ENCODE measurements at places on chromosomes 7 and 10. TPM values are rescaled to one million over a fixed set of nuclear protein-coding genes. Genes with fewer than 3 reads are reported as not detected.
A peak's percentile ranks its signal among the peaks of the same experiment; 100 is the strongest.

The NAT16 gene
- not detected for total RNA-seq

GRCh38 chr7:117086788-117087187 is 133.5 kb downstream of the ST7 start:
- H3K27me3 ChIP-seq: no peaks in the 10 kb centered on the region
- H3K4me1 ChIP-seq: peaks cover 47% of the 10 kb centered on the region
- no peak overlapping the region for H3K27ac ChIP-seq
- no peak for DNase-seq
- H3K4me3 ChIP-seq: no peak overlapping the region

GRCh38 chr10:95506056-95506737 is 55.0 kb downstream of the SORBS1 start:
- no peak overlapping the region for H3K27ac ChIP-seq
- H3K4me3 ChIP-seq: no peak overlapping the region
- peaks cover 41% of the 10 kb centered on the region for H3K4me1 ChIP-seq
- H3K36me3 ChIP-seq: no peaks in the 10 kb centered on the region
- H3K27me3 ChIP-seq: no peaks in the 10 kb centered on the region

The CLDN4 gene
- total RNA-seq: 787 TPM

DNA sequence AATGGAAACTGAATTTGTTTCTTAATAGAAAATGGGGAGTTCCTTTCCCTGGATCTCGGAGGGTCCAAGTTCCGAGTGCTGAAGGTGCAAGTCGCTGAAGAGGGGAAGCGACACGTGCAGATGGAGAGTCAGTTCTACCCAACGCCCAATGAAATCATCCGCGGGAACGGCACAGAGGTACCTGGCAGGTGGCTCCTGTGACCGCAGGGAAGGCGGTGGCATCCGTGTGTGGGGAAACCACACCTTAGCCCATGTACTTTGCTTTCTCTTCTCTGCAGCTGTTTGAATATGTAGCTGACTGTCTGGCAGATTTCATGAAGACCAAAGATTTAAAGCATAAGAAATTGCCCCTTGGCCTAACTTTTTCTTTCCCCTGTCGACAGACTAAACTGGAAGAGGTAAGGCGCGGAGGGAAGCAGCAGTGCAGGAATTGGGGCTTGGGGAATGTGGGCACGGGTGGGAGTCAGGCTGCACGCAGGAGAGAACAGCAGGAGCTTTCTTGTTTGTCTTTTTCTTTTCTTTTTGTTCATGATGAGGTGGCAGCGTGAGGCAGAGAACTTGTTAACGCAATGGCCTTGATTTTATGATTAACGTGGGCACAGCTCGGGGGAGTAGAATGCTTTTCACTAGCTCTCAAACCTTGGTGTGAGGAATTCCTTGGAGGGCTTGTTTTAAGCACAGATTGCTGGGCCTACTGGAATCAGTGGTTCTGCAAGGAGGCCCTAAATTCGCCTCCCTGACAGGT is 12.8 kb downstream of the HKDC1 start:
- H3K4me3 ChIP-seq: peak overlapping the region; percentile 6
- peaks cover 10% of the 10 kb centered on the region for H3K4me1 ChIP-seq
- peaks cover 11% of the 10 kb centered on the region for H3K27me3 ChIP-seq
- H3K27ac ChIP-seq: peak overlapping the region; percentile 76
- no peak for DNase-seq

- peak overlapping the region; percentile 69 for H3K4me3 ChIP-seq
- H3K4me1 ChIP-seq: peaks cover 13% of the 10 kb centered on the region
- DNase-seq: peak; percentile 79
- H3K27me3 ChIP-seq: peaks cover 3% of the 10 kb centered on the region
These were observed 313.1 kb downstream of the CALN1 start for GRCh38 chr7:72098807-72099580.

- peaks cover 25% of the 10 kb centered on the region for H3K4me1 ChIP-seq
- no peak for DNase-seq
- H3K36me3 ChIP-seq: peaks cover 14% of the 10 kb centered on the region
- H3K27ac ChIP-seq: peak overlapping the region; percentile 65
- no peaks in the 10 kb centered on the region for H3K27me3 ChIP-seq
These were observed 10.5 kb upstream of the DEPP1 start for GRCh38 chr10:44988957-44989585.

The CC2D2B gene
- total RNA-seq: 0.34 TPM

DNA sequence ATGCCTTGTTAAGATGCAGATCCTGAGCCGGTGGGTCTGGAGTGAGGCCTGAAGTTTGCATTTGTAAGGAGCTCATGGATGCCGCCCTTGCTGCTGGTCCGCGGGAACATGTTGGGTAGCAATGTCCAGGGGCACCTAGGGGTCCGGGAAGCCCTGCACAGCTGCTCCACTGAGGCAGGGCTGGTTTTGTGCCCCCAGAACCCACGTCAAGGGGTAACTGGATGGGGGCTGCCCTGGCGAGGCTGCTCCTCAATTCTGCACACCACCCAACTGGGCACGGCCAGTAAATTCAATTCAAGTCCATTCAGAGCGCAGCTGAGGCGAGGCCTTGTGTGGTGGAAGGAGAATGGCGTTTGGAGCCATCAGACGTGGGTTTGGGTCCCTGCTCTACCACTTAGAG is 246.3 kb upstream of the PITRM1 start:
- peaks cover 12% of the 10 kb centered on the region for H3K27me3 ChIP-seq
- H3K27ac ChIP-seq: no peak overlapping the region
- no peak overlapping the region for H3K4me3 ChIP-seq
- no peaks in the 10 kb centered on the region for H3K36me3 ChIP-seq
- H3K4me1 ChIP-seq: peaks cover 18% of the 10 kb centered on the region

DNA sequence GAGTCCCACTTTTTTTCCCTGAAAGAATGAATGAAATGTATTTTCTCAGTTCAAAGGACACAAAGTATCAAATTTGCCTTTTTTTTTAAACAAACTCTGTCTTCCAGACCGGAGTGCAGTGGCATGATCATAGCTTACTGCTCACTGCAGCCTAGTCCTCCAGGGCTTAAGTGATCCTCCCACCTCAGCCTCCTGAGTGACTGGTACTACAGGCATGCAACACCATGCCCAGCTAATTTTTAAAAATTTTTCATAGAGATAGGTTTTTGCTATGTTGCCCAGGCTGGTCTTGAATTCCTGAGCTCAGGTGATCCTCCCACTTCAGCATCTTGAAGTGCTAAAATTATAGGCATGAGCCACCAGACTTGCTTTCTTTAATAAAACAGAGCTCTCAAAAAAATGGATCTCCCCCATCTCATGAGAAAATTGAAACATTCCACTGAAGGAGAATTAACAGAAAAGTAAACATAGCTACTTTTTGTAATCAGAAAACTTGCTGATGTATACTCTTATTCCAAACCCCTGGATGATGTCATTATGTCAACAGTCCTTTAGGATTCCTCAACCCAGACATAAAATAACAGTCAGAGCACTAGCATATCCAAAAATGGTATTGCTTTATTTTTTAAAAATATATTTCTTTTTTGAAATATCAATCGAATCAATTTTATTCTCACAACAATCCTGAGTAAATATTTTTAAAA is 12.3 kb upstream of the TRDMT1 start:
- DNase-seq: no peak
- H3K4me1 ChIP-seq: peaks cover 28% of the 10 kb centered on the region
- no peaks in the 10 kb centered on the region for H3K27me3 ChIP-seq
- H3K27ac ChIP-seq: peak overlapping the region; percentile 14
- H3K36me3 ChIP-seq: no peaks in the 10 kb centered on the region
- H3K4me3 ChIP-seq: no peak overlapping the region

- DNase-seq: no peak
- no peak overlapping the region for H3K4me3 ChIP-seq
- no peaks in the 10 kb centered on the region for H3K4me1 ChIP-seq
- peaks cover 6% of the 10 kb centered on the region for H3K36me3 ChIP-seq
- no peak overlapping the region for H3K27ac ChIP-seq
- no peaks in the 10 kb centered on the region for H3K27me3 ChIP-seq
These were observed 77.8 kb upstream of the TNRC18 start for GRCh38 chr7:5501465-5501864.

The ZNF32 gene
- 41.8 TPM for total RNA-seq

The MACC1 gene
- 27.8 TPM for total RNA-seq
